ENCODE measurements at places on chromosomes 1 and 21.
A peak's percentile ranks its signal among the peaks of the same experiment; 100 is the strongest.

DNA sequence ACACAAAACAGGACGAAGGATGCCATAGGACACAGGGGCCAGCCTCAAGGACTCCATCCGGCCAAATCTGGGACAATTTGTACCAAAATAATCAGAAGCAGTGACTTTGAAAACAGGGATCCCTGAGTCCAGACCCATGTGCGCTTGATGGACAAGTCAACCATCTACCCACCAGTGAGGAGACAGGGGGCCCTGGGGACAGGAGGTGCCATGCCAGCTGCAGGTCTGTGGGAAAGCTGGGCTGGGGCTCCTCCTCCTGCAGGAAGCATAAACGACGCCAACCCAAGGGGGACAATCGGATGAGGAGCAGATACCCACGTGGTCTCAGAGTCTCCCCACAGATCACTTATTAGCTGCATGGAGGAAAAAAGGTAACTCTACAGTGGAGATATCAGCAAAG lies 50.6 kb downstream of the NPHP4 start:
- no peak for DNase-seq

- DNase-seq = no peak
Measured at GRCh38 chr1:22375601-22376000, 76.0 kb upstream of the ZBTB40 start.

DNA sequence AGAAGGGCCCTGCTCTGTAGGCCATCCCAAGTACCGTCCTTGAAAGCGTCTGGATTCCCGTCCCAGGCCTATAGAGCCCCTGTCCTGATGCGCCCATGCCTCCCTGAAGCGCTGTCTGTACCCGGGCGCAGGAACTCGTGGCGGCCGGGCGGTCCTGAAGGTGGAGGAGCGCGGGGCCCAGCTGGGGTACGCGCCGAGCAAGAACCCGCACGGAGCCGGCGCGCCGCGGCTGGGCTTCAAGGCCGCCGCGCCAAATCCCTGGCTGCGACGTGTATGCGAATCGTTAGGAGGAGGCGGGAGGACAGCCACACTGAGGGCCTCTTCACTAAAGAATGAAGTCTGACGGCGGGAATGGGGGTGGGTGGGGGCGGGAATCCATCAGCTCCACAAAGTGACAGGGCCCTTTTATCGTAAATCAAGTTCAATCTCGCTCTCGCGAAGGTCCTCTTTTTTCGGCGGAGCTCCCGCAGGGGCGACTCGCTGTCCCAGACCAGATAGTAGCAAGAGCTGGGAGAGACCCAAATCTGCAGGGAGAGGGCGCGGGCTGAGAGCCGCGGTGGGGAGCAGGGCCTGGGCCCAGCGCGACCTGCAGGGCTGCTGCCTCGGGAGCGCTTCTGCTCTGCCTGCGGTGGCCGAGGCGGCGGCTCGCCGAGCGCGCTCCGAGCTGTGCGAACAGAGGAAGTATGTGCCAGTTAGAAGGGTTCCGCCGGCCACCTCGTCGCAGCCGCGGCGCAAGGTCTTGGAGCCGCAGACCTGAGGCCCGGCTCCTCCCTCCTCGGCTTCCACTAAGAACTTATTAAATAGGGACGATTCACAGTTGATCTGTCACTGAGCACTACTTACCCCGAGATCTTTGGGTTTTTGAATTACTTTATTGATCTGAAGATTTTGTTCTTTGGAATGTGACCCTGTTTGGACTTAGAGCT lies 10.4 kb downstream of the BARHL2 start:
- DNase-seq = no peak

GRCh38 chr1:25675729-25676476 lies 59.3 kb downstream of the MAN1C1 start:
- DNase-seq = peak; percentile 79

DNA sequence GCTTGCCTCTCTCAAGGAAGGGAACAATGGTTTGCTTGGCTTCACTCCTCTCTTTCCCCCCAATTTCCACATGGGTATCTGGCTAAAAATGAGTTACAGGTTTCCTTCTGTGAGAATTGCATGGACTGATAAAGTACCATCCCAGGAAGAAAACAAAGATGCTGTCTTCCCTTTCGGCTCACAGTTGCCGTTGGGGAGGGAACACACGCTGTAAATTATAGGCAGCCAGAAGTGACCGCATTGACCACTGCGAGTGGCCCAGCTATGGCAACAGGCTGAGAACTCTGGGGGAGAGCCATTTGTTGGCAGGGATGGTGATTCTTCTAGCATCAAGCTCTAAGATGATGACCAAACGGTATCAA lies 2.9 kb downstream of the RUNX1 start:
- DNase-seq = no peak

- no peak for DNase-seq
Measured at GRCh38 chr1:225712391-225712790, 59.5 kb upstream of the ENAH start.

DNA sequence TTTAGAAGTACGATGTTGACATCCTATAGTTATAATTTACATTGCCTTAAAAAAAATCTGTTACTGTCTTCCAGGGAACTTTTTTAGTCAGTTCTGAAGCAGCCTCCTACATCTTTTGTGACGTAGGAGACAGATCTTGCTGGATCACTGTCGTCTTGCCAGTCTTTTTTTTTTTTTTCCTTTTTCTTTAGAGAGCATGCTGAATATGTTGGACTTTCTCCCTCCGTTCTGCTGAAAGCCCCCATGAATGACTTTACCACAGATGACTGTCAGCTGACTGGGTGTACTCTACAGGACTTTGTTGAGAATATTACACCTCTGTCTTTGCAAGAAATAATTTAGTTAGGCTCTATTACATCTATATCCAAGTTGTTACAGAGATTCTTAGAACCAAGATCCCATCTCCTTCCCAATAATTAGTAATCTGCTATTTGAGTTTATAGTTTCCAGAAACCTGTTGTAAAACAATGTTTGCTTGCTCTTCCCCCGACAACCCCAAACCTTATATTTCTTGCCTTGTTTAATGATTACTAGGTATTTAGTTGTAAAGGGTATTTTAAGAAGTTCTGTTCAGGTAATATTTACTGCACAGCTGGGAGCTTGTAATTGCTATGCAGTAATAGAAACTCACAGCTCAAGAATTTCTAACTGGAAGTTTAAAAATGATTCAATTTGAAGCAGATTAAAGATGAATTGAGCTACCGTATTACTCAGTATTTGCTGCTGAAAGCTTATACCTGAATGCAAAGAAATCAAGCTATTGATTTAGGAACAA lies 61.8 kb downstream of the RASAL2 start:
- DNase-seq = no peak

GRCh38 chr1:98049370-98050135 lies 128.7 kb upstream of the DPYD start:
- no peak for DNase-seq

DNA sequence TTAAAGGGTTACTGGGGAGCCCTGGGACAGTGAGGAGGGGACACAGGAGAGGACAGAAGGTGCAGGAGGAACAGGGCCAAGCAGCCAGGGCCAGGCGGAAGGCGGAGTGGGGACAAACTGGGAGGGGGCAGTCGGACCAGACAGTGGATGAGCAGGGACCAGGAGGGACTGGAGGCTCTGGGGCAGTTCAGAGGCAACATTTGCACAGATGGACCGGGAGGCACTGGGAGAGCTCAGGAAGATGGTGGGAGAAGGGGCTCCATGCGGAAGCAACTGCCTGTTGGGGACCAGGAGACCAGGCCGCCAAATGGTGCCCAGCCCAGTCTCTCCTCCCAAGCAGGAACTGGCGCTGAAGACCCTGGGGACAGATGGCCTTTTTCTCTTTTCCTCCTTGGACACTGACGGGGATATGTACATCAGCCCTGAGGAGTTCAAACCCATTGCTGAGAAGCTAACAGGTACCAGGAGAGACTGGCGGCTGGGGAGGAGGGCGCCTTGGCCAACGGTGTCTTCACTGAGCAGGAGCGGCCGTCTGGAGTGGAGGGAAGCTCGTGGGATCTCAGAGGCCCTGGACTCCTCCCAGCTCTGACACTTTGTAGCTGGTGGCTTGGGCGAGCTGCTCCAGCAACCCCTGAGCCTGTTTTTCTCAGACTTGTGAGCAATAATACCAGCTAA lies 847 bp downstream of the SELENON start:
- no peak for DNase-seq

Measured in activated naive CD4-positive, alpha-beta T cell treated with anti-CD3 and anti-CD28 coated beads, Interleukin-2, amount 50 U/mL, for 16 hours (primary cell).